ENCODE measurements at places on chromosomes 3 and 15.

GRCh38 chr3:171453180-171453886 is 6.9 kb downstream of the TNIK start:
- peak; percentile 62 for DNase-seq

- no peak for DNase-seq
Observed at GRCh38 chr3:54906763-54907162, 21.1 kb downstream of the LRTM1 start.

- DNase-seq, result no peak
Observed at GRCh38 chr3:29561651-29562149, 280.8 kb downstream of the RBMS3 start.

DNA sequence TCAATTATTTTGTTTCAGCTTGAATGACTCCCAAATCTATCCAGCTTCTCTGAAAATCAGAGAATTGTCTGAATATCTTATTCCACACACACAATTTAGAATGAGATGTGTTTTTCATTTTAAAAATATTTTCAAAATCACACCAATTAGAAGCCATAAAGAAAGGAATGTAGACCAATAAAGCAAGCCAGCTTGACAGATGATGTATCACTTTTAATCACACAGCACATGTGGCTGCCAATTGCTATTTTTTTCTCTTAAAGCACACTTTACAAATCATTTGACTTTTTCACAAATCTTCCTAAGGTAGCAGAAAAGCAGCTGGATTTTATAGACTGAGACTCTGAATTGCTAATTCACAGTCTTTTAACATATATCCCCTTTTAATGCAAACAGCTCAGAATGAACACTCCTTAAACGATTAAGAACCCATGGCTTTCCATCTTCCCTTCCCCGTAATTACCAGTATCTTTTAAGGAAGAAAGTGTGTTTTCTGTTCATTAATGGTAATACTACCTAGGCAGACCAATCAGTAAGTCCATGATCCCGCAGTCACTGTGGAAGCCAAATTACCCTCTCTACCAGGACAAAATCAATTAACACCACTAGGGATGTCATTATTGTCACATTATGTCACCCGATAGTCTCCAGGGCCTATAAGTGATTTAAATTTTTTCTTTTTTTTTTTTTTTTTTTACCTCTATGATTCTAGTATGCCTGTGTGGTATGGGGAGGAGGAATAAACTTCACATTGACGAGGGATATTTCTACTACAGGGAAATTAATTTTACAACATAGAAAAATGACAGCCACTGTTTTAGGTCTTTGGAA is 250.0 kb upstream of the VEPH1 start:
- DNase-seq, result no peak

DNA sequence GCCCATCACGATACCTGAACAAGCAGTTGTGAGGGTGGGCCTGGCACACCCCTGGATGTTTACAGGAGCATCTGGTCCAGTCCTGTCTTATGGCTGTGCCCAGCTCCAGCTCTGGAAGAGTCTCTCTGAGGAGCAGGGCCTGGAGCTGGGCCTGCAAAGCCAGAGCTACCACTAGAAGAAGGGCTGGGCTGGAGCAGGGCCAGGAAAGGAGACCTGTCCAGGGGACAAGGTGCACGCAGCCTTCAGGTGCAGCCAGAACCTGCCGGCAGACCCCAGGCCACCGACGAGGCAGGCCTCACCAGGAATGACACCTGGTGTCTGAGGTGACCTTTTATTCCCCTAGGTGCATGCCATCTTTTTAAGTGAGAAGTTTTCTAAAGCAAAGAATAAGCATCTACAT is 8.4 kb upstream of the BCL2L10 start:
- DNase-seq, result no peak

GRCh38 chr3:46849686-46850467 is 13.4 kb downstream of the MYL3 start:
- no peak for DNase-seq

- no peak for DNase-seq
Observed at GRCh38 chr3:29314727-29315088, 33.8 kb downstream of the RBMS3 start.

DNA sequence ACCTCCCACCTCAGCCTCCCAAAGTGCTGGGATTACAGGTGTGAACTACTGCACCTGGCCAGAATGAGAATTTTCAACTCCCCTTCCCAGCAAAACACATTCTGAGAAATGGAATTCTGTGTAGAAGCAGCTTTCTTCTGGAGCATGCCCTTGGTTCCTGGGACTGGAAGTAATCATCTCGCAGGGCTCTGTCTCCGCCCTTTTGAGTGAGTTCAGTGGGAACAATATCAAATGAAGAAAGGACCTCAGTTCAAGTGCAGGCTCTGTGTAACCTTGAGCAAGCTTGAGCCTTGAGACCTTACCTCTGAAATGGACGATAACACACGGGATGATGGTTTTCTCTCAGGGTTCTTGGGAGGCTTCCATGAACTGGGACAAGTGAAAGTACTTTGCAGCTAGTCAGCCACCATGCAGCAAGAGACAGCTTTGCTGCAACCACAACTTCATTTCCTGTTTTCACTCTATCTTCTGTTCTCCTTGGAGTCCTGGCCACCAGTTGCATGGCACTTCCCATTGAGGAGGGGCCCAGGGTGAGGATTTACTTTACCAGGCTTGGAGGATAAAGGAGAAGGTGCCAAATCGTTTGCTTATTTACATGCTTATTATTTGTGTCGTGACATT is 35.7 kb upstream of the IGF1R start:
- DNase-seq, result no peak

DNA sequence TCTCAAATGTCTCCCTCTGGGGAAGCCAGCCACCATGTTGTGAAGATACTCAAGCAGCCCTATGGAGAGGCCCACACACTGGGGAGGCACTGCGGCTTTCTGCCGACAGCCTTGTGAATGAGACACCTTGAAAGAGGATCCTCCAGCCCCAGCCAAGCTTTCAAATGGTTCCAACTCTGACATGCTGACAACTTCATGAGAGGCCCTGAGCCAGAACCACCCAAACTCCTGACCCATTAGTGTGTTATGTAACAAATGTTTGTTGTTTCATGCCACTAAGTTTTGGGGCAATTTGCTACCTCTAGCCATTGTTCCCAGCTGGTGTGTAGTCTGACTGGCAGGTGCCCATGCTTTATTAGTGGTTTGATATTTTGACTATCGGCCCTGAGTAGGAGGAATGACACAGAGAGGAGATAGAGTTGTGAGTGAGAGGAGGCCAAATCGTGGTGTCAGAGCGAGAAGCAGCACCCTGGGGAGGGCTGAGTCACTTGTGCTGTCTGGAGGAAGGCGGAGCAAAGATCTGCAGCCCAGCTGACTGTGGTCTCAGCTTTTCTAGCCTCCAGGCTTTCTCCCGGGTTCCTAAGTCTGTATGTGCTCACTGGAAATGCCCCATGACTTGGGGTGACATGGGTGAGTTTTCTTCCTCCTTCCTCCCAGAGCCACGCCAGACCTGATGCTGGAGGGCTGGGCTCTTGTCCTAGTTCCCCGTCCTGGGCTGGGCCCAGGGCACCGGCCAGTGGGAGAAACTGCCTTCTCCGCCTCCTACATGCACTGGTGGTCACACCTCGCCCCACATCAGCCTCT is 56.7 kb upstream of the BLM start:
- no peak for DNase-seq

DNA sequence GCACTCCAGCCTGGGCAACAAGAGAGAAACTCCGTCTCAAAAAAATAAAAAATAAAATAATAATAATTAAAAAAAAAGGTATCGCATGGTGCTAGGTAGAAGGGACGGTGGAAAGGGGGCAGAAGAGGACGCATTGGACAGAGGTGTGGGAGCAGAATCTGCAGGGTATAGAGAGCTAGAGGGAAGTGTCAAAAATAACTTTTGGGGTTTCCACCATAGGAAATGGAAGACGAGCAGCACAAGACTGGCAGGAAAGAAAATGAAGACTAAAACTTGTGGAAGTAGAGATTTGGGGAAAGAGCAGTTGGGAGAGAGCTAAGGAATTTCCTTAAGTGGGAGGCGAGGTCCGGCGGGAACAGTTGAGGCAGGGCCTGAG is 585 bp upstream of the MKRN2 start:
- DNase-seq, result no peak

- no peak for DNase-seq
Observed at GRCh38 chr3:88828466-88828865, 279.0 kb upstream of the EPHA3 start.

GRCh38 chr3:23873941-23874340 is 42.8 kb downstream of the NKIRAS1 start:
- no peak for DNase-seq

Data from nephron progenitor cell (in vitro differentiated cells).